ENCODE measurements at places on chromosomes 16 and 17.

- DNase-seq, result no peak
Measured at GRCh38 chr16:31527734-31528274, at the start of gene AHSP. Gene AHSP (plus strand): TSS chr16:31527900. CDS start chr16:31528140, 240 bp downstream.

DNA sequence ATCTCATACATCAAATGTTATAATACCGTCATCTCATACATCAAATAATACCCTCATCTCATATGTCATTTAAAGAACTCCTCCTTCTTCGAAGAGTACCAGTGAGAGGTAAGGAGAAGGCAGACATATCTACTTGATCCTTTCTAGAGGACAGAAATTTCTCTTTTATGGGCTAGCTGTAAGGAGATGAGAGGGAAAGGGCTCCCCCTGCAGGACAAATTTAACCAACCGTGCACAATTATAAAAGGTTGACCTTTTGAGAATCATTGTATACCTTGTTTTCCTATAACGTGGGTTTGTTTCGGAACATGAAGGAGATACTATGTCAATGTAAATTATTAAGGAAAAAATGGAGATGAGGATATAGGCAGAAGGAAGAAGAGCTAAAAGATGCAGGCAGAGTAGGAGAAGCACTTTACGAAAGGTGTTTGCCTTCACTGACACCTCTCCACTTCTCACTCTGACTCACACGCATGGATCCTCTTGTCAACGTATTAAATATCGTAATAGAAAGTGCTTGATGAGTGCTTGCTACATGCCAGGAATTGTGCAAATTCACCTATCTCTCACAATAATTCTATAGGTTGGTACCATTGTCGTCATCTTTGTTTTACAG lies 465.9 kb upstream of the ERCC4 start:
- no peak for DNase-seq

DNA sequence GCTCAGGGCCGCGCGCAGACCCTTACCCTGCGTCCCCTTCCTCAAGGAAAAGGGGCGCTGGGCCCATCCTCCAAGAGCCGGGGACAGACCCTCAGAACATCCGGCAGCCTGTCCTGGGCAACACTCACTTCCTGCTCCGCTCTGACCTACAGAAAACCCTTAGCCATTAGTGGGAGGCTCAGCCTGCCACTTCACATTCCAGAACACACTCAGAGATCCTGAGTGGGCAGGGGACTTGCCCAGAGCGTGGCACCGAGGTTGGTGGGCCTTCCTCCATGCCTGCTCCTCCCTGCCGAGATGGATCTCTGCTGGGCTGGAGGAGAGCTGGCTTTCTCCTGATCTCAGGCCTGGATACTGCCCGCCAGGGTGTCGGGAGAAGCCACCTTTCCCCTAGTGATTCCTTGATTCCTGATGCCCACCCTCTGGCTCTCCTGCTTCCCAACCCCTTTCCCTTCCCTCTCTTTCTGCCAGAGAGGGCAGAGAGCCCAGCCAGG lies 1.5 kb downstream of the SCARF1 start:
- DNase-seq, result no peak

- DNase-seq, result no peak
Measured at GRCh38 chr16:56013962-56014552, 138.9 kb upstream of the CES5A start.

DNA sequence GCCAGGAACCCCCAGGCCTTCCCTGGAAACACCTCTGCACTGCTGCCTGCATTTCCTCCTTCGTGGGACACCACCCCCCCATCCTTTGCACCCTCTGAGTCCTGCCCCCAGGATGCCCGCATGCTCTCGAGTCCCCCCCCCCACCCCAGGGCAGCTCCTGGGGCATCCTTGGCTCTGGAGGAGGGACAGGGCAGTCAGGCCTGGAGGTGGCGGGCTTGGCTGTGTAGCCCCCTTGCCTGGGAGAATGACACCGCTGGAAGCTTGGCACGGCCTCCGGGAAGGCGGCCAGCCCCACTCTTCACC lies 98.9 kb upstream of the GSE1 start:
- no peak for DNase-seq

- no peak for DNase-seq
Measured at GRCh38 chr16:86101897-86102157, 202.9 kb downstream of the IRF8 start.

DNA sequence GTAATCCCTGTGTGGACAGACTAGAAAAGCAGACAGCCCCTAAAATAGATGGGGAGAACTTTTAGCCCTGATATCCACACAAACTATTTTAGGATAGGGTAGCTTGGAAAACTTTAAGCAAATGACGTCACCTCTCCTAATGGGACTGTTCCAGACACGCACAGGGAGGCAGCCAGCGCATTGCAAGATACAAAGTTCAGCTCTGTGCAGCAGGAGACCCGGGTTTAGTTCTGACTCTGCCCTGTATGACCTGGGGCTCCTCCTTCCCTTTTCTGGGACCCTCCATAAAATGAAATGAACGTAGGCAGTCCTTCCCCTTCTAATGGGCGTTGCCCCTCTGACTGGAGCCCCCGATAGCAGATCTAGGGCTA lies 6.3 kb downstream of the ZNF689 start:
- DNase-seq, result no peak

GRCh38 chr17:32388613-32389459 lies 38.9 kb downstream of the ZNF207 start:
- no peak for DNase-seq

- DNase-seq, result no peak
Measured at GRCh38 chr17:2022647-2023240, 2.4 kb downstream of the RTN4RL1 start.

DNA sequence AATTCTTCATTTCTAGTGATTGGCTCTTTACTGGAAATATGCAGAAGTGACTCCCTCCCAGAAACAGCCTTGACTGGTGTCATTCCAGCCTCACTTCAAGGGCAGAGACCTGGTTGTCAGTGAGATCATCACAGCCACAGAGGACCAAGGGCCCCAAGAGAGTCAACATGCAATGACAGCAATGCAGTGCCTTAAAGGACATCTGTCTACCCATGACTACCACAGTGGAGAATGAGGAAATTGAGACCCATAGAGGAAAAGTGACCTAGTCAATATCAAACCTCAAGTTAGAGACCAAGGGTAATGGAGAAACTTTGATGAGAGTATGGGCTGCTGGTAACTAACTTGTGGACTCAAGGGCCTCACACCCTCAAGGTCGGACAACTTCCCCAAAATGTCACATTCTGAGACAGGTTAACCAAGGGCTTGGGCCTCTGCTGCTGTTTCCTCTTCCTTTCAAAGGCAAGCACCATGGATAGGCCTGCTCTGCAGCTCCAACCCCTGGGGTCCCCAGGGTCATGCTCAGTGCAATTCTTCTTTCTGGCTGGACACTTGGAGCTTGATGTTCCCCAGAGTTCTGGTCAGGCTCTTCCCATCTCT lies 11.3 kb downstream of the NOG start:
- no peak for DNase-seq

GRCh38 chr17:7992516-7992915 lies 9.9 kb upstream of the GUCY2D start:
- DNase-seq, result no peak

DNA sequence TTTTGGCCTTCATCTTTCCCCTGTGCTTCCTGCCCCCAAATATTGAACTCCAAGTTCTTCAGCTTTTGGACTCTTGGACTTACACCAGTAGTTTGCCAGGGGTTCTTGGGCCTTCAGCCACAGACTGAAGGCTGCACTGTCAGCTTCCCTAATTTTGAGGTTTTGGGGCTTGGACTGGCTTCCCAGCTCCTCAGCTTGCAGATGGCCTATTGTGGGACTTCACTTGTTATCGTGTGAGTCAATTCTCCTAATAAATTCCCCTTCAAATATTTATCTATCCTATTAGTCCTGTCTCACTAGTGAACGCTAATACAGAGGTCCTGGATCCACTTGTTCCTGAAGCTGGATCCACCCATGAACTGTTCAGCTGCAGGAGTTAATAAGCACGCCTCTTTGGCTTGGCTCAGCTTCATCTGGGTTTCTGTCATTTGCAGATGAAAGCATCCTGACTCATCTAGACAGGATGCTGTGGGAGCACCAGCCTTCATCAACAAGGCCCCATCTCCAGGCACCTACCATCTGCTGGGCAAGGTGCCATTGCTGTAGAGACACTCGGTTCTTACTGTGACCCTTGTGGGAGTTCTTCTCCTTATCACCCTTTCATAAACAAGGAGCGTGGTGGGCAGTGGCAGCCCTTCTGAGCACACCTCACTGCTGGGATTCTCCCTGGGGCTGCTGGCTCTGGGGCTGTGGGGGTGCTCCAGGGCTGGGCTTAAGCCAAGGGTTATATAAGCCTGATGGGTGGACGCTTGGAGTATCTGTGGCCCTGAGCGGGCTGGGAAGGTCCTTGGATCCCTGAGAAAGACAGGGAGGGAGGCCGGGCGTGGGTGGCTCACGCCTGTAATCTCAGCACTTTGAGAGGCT lies 23.1 kb downstream of the LAT start:
- DNase-seq, result no peak

- DNase-seq, result no peak
Measured at GRCh38 chr17:78010759-78011158, 52.3 kb downstream of the TNRC6C start.

DNA sequence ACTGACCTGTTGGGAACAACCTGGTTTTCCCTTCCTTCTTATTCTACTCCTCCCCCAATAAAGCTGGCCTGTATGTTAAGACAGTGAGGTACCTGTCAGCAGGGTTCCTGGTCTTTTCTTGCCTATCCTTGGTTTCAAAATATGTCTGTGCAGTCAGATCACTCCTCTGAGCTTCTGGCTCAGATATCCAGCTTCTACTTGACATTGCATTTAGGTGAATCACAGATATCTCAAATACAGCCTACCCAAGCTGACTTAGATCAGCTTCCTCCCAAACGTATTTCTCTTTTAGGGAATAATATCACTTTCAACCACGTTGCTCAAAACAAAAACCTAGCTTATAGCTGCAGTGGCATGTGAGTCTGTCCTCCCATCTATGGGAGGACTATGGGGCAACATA lies 48.7 kb downstream of the TEX14 start:
- DNase-seq, result no peak

- DNase-seq, result no peak
Measured at GRCh38 chr16:66935314-66936011, at the start of gene CES2. Gene CES2 (plus strand): TSS chr16:66935516. CDS start chr16:66935636, 120 bp downstream.

DNA sequence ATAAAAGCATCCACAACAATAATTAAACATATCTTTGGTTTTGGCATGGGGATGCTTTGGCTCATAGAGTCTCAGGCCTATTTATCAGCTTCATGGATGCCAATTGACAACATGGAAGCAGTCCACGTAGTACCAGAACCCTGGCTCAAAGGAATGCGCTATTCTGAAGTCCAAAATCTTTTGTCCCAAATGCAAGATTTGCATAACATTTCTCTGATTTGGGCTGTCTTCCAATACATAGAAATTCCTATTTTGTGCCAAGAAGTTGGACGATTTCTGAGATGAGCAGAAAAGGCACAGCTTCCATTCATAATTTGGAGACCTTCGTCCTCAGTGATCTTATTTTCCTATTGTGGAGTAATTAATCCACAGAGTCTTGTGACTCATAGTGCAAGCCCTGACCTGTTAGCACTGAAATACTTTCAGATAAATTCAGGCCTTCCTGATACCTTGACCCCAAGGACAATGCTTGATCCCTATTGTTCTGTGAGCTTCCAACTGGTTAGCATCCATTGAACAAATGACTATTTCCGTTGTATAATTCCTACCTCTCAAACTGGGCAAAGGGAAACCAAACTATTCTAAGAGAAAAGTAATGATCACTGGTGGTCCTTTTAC lies 78.4 kb upstream of the CDH11 start:
- no peak for DNase-seq

GRCh38 chr16:87744750-87745514 lies 20.9 kb downstream of the KLHDC4 start:
- DNase-seq, result no peak

GRCh38 chr17:37039269-37039668 lies 90.5 kb downstream of the AATF start:
- DNase-seq, result no peak

GRCh38 chr17:14505606-14506005 lies 204.7 kb downstream of the HS3ST3B1 start:
- DNase-seq, result no peak

DNA sequence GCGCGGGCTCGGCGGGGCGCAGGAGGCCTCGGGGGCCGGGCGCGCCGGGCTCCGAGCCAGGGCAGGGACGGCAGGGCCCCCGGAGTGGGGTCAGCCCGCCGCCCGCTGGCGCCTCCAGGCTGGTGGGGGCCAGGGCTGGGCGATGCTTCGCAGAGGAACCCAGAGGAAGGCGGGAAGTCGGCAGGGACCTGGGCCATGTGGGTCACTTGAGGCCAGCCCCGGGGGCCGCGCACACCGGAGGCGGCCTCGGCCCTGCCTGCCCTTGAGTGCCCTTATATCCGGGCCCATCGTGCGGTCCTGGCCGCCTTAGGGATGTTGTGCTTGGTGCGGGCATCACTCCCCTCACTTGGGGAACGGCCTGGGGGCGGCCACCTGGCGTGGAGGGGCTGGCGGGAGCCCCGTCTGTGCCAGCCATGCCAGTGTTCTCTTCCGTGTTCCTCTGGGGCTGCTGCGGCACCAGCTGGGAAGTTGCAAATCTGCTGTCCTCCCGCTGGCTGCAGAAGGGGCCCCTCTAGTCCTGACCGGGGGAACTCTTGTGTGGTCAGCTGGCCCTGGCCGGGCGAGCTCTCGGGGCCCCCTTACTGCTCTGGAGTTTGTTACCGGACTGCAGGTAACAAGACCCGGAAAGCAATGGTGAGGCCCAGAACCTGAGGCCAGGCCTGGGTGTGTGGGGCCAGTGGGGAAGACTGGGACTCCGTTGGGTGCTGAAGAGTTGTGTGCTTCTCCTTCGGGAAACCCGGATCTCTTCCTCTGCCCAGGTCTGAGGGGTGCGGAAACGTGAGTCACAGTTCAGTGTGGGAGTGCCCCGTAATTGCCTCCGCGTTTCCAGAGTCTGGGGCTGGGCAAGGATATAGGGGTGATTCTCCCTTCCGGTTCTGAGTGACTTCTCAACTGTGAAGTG lies 849 bp downstream of the CAPN15 start:
- DNase-seq, result peak; percentile 50

- no peak for DNase-seq
Measured at GRCh38 chr16:56478281-56479049, 27.1 kb downstream of the OGFOD1 start.

DNA sequence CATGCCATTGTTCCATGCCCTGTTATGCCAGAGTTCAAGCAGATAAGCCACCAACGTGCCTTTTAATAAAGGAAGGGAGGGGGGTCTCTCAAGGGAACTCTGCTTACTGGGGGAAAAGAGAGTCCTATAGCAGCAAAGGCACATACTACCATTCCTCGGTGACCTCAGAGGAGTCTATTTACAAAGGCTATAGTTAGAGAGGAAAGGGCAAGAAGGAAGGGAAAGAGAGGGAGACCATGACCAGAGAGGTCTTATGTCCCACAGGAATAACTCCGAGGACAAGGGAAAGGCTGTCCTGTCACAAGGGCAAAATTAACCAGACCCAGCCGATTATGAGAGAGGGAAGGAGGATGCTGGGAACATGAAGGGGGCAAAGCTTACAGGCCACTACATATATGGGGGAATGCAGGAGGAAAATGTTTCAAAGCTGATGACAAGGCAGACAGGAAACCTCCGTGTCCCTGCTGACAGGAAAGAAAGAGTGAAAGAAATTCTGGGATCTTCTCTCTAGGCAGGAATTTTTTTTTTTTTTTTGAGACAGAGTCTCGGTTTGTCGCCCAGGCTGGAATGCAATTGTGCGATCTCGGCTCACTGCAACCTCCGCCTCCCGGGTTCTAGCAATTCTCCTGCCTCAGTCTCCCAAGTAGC lies 51.5 kb downstream of the HIC1 start:
- DNase-seq, result no peak

Measured in omental fat pad (tissue), 4 donors.